HS-5 (cell line): ENCODE measurements at places on chromosomes 3 and 15.

DNA sequence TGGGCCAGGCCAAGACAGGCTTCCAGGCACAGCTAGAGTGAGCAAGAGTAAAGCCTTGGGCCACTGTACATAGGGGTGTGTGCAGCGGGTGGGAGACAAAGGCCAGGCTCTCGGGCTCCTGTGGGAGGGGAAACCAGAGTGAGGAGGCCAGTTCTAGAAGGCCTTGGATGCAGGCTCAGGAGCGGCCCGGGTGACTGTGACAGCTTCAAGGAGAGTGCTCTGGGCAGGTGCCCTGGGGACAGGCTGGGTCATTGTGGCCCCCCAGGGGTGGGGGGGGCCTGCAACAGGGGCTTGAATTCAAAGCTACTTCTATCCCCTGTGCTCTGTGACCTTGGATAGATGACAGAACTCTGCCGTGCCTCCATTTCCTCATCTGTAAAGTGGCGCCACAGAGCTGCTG is 109.2 kb downstream of the DNAJB8 start:
- DNase-seq: no peak

- DNase-seq: no peak
Observed at GRCh38 chr3:77467702-77468625, 428.1 kb downstream of the ROBO2 start.

- no peak for DNase-seq
Observed at GRCh38 chr3:145639875-145640274, 521.1 kb downstream of the PLOD2 start.

DNA sequence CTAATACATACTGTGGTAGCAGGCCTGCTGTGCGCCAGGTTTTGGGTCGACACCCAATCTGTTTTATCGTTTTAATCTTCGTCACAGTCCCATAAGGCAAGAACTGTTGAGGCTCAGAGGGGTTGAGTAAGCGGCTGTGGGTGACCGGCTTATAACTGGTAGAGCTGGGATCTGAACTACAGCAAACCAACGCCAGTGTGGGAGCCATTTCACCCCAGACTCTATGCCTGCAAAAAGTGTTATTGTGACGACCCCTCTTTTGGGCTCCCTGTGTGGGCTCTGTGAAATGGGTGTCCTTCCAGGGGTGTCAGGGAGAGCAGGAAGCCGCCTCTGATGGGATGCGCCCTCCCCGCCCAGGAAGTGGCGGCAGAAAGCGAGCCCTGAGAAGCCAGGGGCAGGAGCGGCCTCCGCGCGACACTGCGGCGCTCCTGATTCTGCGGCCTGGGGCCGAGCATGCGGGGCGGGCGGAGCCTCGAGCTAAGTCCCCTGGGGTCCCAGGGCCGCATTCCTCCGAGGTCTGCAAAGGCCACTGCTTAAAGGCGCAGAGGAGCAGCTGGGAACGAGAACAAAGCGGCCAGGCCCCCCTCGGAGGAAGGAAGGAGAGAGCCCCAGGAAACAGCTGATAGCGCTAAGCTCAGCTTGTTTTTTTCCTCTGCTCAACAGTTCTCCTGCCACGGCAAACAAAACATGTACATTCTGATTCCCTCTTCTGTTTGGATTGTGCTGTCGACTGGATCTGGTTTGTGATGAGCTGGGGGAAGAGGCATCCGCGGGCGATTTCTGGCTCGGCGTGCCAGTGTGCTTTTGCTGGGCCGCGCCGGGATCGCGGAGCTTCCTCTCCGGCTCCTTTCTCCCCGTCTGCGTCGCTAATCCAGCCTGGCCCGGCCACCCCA is 33.9 kb downstream of the GRK7 start:
- no peak for DNase-seq

GRCh38 chr3:127172781-127173515 is 20.0 kb upstream of the PRR23E start:
- DNase-seq: peak; percentile 54

- DNase-seq: peak; percentile 2
Observed at GRCh38 chr3:58691997-58692396, 25.4 kb upstream of the FAM3D start.

GRCh38 chr3:160133757-160134156 is 91.5 kb upstream of the C3orf80 start:
- no peak for DNase-seq

DNA sequence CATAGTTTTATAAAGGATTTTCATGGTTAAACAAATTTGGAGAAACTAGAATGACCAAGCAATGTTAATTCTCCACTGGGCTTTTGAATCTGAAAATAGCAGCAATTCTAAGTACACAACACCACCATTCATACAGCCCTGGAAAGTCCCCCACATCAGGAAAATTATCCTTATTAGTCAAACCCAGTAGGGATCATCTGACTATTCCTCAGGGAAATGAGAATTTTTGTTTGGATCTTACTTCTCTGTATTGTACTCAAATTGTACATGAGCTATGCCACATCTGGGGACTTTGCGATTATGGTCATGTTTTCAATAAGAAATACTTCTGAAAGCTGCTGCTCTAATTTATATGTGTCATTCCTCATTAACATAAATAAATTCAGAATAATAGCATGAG is 46.0 kb downstream of the RARB start:
- no peak for DNase-seq
